ENCODE measurements at places on chromosomes 6 and 20.

DNA sequence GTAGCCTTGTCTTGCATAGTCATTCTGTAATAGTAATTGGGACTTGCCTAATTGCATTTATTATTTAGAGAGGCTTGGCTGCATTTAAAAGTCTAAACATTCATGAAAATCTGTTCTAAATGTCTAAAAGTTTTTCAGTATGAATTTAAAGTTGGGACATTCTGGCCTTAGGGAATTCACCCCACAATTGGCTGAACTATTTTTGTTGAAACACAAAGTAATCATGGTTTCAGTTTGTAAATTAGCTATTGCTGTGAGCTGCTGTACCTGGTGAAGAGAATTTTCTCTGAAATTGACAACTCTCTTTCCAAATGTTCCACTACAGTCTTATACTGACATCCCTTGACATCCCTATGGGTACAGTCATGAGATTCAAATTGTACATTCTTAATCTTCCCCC is 253.0 kb downstream of the FARS2 start:
- DNase-seq: no peak

DNA sequence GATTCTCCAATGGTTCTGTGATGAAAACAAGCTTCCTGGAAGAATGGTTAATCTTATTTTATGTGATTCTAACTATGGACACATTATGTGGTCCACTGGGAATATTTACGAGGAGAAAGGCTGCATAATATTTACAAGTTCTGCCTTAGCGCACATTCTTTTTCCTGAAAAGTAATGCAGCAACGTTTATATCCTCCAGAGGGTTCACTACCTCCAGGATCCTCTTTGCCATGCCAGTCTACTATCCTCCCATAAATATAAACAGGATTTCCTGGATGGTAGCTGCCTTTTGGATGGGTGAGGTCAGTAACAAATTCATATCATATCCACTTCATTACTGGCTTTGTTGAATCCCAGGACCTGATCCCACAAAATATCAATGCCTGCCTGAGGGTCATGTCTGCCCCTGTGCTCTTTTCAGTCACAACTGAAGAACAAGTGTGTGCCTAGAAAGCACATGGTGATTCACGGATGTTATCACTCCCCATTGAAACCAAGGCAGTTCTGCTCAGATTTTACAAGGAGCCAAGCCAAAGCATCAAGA is 30.4 kb downstream of the ADGRF5 start:
- DNase-seq: no peak

GRCh38 chr20:48155268-48155667 is 370.0 kb upstream of the SULF2 start:
- no peak for DNase-seq

DNA sequence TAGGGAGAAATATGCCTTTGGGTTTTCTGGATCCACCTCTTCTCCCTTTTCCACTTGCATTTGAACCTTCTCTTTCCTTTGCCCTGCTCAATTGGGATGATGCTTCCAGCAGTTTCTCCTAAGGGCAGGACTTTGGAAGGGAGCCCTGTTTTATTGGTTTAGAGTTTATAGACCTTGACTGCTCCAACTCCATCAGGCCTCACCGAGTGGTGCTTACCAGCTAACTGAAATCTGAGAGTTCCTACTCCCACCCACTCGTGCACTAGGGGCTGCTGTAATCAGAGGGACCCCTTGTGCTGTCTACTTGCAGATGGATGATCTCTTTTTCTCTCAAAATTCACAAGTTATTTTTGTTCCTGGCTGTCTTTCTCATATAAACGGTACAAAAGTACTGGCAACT is 121.3 kb upstream of the SLC22A16 start:
- DNase-seq: no peak

DNA sequence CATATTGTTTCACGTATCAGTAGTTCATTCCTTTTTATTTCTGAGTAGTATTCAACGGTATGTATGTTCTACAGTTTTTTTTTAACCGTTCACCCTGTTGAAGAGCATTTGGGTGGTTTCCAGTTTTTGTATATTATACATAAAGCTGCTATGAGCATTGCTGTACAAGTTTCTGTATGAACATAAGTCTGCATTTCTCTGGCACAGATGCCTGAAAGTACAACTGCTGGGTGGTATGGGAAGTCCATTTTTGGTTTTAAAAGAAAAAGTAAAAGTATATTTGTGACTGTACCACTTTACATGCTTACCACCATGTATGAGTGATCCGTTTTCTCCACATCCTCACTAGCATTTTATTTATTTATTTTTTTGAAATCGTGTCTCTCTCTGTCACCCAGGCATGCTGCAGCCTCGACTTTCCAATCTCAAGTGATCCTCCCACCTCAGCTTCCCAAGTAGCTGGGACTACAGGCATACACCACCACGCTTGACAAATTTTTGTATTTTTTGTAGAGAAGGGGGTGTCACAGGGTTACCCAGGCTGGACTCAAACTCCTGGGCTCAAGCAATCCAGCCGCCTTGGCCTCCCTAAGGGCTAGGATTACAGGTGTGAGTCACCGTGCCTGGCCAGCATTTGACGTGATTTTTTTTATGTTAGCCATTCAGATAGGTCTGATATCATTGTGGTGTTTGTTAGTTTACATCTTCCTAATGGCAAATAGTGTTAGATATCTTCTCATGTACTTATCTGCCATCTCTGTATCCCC is 11.0 kb upstream of the SIM1 start:
- no peak for DNase-seq

GRCh38 chr6:81589465-81590313 is 162.8 kb downstream of the TENT5A start:
- DNase-seq: no peak

DNA sequence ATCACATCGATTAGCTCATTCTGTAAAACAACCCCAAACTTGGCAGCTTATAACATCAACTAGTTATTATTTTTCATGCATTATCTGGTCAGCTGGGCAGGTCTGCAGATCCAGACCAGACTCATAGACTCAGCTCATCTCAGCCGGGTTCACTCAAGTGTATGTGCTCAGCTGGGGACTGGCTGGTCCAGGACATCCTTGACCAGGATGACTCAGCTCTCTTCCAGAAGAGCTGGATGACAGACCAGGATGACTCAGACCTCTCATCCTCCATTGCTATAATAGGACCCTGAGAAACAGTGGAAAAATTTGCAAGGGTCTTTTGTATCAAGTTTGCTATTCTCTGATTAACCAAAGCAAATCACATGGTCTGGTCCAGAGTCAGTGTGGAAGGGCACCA is 312.5 kb upstream of the PLCB4 start:
- no peak for DNase-seq

- DNase-seq: no peak
These were observed 15.7 kb downstream of the RTN4IP1 start for GRCh38 chr6:106613590-106613989.

DNA sequence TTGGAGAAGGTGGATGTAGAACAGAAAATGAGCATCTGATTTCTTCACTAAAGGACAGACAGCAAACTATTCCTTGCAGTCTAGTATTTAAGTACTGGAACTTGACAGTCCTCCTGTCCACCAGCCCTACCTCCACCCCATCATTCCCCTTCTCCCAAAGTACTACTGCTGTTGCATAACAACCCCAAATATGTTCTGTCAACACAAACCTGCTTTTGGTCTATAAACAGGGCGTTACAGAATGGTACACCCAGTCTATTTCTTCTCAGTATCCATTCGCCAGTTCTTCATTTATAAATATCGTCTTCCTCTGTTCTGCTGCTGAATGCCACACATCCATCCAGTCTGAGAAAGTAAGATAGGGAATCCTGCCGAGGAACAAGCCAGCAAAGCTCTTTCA is 27.7 kb upstream of the SLC22A1 start:
- no peak for DNase-seq

GRCh38 chr20:25282034-25282781 is 34.3 kb downstream of the PYGB start:
- DNase-seq: no peak

DNA sequence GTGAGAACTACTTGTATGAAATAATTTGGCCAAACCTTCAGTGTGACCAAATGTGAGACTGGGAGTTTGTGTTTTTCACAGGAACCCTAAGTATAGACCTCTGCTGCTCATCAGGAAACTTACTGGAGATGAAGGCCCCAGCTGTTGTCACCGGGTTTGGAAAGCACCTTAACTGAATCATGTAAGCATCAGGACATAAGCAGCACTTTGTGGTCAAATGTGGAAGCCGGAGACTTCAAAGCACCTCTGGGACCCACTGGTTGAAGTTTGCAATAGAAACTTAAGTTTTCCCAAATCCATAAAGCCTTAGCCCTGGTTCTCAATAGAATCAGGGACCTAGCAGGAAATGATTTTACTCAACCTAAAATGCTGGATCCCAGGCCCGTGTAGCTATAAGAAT is 14.3 kb downstream of the TTPAL start:
- DNase-seq: no peak

DNA sequence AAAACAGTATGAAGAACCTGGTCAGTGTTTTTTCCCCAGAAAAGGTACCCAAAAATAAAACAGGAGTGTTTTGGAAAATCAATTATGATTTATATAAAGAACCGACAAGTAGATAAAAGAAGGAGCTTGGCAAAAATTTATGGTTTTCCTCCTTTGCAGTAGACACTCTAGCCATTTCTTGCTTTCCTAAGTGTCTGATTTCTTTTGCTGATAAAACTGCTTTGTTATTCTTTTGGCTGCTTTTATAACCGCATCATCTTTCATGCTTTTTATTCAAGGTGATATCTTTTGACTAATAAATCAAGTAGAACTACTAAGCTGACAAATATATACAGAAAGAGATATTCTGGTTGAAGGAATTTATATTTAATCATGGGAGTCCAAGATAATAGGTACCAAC is 16.6 kb downstream of the ATG5 start:
- DNase-seq: no peak

DNA sequence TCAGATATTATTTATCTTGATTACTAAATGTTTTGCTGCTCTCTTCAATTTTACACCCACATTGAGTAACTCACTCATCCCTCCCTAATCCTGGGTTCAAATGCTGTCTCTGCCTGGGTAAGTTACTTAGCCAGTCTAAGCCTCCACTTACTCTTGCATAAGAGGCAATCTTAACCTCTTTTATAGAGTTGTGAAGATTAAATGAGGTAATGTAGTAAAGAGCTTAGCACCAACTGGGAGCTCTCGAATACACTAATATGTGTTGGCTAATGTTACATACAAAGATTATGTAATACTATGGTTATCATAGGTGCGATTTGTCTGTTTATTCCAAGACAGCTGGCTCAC is 134.4 kb upstream of the STMND1 start:
- DNase-seq: no peak

DNA sequence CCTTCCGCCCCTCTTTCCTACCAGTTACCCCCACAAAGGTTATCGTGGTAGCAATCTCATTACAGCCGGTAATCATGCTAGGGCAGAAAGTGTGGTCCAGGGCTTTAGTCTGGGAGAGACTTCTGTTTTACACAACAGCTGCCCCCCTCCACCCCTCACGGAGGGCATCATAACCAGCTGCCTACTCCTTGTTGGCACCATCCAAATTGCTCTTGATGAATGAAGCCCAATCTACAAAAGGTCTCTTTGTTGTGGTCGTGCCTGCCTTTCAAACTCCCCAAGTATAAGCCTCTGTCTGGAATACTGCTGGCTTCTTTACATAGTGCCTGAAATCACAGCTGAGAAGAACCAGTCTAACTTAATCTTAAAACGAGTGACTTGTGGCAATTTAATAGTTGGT is 157.9 kb downstream of the INSM1 start:
- no peak for DNase-seq

- no peak for DNase-seq
These were observed 1.1 kb downstream of the CD164 start for GRCh38 chr6:109381061-109381746.

DNA sequence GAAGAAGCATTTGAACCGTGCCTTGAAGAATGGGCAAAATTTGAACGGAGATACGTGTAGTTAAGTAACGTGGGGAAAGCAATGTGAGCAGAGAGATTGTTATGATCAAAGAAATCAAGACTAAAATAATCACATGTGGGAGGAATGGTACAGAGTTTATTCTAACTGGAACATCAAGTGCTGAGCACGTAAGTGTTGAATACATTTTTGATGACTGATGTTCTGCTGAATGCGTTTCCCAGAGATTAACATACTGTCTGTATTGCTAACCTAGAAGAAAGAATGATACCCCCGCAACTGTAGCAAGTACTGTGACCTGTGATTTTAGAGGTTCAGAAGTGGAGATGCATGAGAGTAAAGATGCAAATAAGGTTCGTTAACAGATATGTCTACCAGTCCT is 146.9 kb upstream of the EPHA7 start:
- no peak for DNase-seq

DNA sequence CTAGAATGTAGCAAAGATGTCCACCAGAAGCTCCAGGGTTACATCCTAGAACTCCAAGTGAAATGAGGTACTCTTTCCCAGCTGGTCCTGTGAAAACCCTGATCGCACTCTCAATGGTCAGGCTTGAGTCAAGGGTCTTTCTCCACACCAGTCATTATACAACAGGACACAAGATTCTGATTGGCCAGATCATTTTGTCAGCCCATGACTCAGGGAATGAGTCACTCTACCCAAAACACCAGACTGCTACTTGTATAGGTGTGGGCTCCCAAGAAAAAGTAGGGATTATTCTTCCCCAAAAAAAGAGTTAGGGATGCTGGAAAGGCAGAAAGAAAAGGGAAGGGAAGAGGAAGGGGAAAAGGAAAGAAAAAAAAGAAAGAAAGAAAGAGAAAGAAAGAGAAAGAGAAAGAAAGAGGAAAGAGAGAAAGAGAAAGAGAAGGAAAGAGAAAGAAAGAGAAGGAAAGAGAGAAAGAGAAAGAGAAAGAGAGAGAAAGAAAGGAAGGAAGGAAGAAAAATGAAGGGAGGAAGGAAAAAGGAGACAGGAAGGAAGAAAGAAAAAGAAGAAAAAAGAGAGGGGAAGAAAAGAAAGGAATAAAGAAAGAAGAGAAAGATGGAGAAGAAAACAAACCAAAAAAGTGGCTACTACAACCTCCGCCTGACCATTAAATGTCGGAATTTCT is 30.5 kb downstream of the ANKEF1 start:
- no peak for DNase-seq

All from activated naive CD4-positive, alpha-beta T cell (primary cell).